Activated naive CD4-positive, alpha-beta T cell treated with anti-CD3 and anti-CD28 coated beads, Interleukin-2, amount 50 U/mL, for 16 hours (primary cell): ENCODE measurements at places on chromosomes 4 and X.

DNA sequence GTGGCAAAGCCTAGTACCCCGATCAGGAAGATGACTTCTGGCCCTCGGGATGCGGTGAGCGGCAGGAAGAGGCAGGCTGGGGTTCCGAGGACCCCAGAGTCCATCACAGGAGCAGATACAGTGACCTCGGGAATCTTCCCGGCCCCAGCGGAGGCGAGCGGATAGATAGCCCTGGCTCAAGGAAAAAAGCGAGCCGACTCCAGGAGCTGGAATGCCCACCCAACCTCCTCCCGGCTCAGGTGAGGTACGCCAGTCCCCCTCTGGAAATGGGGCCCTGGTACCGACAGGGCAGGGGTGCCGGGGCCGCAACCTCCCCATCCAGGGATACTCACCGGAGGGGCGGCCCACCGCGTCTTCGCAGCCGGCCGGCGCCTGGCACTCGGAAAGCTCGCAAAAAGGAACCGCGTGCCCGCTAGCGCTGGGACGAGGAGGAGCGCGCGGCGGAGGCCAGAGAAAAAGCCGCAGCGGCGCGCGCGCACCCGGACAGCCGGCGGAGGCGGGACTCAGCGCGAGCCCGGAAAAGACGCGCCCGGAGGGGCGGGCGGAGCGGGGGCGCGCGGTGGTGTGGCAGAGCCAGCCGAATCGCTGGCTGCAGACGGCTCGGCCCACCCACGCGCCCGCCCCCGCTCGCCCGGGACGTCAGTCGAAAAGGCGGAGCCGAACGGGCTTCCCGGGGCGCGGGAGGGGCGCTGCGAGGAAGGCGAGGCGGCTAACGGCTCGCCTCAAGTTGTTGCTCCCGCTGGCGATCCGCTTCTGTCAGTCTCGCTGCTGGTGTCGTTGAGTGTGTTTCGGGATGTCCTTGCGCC is at the start of gene ACSL4:
Gene ACSL4 (minus strand): TSS at position 451 of the 806 bp plus-strand sequence. CDS start 49,894 bp downstream, outside the sequence.
- peak; percentile 86 for DNase-seq

GRCh38 chr4:26105815-26106699 is 192.0 kb downstream of the SMIM20 start:
- DNase-seq = no peak

DNA sequence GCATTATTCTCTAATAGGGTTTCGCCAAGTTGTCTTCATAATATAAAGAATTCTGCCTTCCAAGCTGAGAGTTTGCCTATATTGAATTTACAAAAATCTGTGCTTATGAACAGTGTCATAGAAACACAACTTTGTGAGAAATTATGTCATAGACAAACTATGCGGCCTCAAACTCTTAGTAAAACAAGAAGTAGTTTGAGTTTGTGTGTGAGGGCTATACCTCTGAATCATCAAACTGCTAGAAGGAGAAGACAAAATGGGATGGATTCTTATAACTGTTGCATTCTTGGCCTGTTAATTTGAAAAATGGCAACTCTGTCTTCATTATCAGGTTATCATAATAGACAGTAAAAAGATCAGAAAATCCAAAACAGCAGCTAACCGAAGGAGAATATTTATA is 46.1 kb upstream of the NAP1L5 start:
- no peak for DNase-seq

- no peak for DNase-seq
Measured at GRCh38 chr4:13635286-13635799, 7.8 kb upstream of the BOD1L1 start.

DNA sequence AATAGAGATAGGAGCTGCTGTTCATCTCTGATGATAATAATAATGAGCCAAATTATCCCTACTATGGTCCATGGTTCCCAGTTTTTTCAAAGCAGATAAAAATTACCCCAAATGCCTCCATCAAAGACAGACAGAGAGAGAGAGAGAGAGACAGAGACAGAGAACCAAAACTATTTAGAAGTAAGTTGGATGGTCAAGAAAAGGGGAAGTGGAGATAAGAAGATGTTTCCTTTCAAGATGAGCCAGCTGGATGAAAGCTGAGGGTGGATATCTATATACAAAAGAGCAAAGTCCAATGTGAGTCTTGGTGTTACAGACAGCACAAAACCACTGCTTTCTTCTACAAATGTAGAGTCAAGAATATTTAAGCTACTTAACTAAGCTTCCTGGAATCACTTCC is 173.9 kb downstream of the GRIA3 start:
- no peak for DNase-seq

- no peak for DNase-seq
Measured at GRCh38 chr4:978957-979701, 5.8 kb upstream of the DGKQ start.

DNA sequence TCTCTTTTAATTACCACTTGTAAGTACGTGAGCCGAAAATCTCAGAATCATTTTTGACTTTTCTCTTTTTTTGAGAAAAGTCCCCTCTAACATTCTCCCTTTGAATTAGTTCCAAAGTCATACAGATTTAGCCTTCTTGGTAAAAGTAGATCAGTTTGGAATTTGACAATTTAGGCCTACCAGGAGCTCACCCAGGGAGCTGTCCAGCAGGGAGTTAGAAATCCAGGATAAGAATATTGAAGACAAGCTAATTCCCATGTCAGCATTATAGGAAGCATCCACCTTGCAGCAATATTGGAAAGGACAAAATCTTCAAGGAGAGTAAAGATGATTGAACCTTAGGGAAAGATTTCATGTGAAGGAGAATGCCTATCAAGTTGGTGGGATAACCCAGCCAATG is 352.2 kb upstream of the CPEB2 start:
- DNase-seq = no peak

DNA sequence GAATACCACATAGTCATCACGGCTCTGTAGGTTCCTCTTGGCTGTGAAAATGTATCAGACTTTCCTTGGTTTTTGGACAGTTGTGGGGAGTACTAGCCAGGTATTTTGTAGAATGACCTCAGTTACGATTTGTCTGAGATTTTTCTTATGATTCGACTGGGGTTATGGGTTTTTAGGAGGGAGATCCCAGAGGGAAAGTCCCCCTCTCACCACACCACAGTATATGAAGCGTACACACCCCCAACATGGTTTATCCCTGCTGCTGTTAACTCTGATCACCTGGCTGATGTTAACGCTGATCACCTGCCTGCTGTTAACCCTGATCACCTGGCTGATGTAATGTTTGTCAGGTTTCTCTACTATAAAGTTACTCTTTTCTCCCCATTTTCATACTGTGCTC is 72.6 kb downstream of the ANAPC4 start:
- no peak for DNase-seq

GRCh38 chr4:75666299-75666698 is 6.9 kb downstream of the G3BP2 start:
- DNase-seq = no peak

DNA sequence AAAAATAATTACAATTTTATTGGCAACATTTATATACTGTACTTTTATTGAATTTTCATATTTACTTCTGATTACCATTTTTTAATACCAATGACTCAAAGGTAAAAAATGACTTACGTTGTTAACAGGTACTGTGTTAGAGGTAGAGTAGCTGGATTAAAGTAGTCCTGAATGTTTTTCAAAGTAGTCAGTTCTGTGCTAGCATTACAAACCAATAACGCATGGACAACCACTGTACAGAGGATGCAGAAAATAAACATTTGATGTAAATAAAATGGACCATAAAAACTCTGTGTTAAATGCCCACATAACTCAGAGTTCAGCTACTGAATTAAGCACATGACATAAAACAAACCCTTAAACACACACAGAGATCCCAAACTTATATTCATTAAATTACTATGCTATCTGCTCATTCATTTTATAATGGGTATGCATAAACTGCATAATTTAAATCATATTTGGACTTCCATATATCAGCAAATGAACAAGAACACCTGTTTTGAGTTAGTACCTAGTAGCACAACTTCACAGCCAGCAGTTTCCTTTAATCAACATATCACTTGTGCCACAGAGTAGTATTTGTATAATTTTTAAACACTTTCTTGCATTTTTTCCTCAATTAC is 46.4 kb upstream of the NEUROG2 start:
- DNase-seq = no peak

DNA sequence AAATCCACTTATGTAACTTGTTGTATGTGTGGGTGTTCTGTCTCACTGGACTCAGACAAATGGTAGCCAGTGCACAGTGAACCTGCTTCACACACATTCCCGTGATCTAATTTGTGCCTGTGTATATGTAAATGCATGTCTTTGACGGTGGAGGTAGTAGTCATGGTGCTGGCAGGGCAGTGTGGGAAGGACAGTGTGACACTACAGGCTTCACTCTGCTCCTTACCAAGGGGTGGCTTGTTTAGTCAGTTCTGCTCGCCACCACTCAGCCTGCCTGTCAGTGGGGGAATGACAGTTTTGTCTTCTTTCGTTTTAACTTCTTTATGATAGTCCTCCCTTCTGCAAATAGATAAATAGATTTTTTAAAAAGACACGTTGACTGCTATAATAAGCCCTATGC is 17.7 kb upstream of the PAQR3 start:
- DNase-seq = no peak

- no peak for DNase-seq
Measured at GRCh38 chrX:141467442-141467841, 117.1 kb downstream of the SPANXA1 start.

GRCh38 chrX:46036508-46036907 is 508.7 kb downstream of the ZNF674 start:
- DNase-seq = no peak

DNA sequence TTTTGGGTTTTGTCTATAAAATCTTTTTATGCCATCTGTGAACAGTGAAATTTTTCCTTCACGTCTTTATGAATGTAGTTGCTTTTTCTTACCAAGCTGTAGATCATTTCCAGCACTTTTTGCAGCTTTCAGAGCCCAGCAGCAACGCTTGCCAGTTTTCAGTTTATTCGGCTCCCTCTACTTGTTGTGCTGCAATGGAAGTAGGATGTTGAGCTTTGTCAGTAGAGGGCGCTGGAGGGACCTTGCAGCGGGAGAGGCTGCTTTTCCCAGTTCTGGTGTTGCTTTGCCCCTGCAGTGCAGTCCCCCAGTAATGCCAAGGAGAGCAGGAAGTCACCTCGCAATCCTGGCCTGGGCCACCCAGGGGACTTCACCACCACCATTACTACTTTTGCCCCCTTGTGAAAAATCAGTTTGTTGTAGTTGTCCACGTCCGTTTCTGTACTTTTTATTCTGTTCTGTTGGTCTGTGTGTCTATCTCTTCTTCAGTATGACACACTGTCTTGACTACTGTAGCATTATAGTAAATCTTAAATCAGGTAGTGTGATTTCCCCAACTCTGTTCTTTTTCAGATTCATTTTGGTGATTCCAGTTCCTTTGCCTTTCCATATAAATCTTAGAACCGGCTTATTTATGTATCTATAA is 21.8 kb downstream of the CMC4 start:
- DNase-seq = peak; percentile 33

DNA sequence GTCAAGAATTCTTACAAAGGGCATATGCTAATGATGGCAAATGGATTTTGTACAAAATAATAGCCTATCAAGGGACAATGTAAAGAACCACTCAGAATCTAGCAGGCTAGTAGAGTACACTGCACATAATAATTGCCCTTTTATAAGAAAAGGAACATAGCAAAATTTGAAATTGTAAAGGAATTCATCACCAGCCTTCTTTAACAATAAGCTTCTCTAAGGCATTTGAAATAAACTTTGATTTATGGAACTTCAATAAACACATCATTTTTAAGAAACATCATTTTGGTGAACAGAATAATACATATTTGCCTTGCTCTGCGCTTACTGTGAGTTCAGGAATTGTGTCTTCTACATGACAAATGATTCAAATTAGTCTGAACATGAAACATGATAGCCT is 9.7 kb upstream of the ATP10D start:
- no peak for DNase-seq

DNA sequence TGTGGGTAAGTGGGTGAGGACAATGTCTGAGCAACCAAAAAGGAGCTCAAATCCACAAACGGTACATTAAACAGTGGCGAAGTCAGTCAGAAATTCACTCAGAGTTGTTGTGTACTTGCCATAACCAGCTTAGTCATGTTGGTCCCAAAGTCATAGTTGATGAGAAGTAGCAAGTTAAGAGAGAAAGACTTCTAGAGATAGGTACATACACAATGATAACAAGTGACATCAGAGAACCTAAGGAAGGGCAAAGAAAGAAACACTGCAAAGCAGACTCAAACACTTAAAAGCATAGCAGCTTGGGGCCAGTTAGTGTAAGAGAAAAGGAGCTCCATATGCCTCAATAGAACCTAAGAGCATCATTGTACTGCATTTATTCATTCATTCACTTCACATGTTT is 30.2 kb downstream of the DYNLT3 start:
- no peak for DNase-seq

GRCh38 chr4:136812100-136812880 is 720.0 kb downstream of the PCDH18 start:
- no peak for DNase-seq

- DNase-seq = no peak
Measured at GRCh38 chr4:83589279-83589678, 53.4 kb downstream of the GPAT3 start.
